ENCODE measurements at places on chromosomes 3 and 15.

- DNase-seq, result no peak
These were observed 263.4 kb upstream of the WNT5A start for GRCh38 chr3:55750525-55750924.

DNA sequence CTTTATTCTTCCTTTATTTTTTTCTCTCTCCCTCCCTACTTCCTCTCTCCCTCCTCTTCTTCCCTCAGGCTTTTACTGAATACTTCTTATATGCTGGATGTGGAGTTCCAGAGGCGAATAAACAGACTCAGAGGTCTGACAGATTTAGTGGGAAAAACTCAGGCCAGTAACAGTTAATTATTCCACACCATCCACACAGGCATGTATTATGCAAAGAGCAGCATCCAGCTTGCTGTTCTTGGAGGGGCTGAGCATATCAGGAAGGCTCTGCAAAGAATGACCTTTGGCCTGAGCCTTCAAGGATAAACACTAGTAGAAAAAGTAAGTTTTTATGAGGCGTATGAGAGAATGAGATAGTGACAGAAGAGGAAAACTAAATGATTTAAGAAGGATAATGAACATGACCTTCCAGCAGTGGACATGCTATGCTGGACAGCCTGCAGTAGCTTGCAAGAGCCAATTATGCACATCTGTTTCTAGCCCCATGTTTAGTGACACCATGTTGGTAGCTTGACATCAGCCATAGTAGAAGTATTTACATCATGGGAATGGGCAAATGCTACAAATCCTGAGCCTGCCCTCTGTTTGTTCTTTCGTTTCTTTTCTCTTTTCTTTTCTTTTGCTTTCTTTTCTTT, 387.4 kb downstream of the EPHB1 start:
- DNase-seq, result no peak

GRCh38 chr3:155712008-155712407, 32.9 kb downstream of the PLCH1 start:
- DNase-seq, result no peak

DNA sequence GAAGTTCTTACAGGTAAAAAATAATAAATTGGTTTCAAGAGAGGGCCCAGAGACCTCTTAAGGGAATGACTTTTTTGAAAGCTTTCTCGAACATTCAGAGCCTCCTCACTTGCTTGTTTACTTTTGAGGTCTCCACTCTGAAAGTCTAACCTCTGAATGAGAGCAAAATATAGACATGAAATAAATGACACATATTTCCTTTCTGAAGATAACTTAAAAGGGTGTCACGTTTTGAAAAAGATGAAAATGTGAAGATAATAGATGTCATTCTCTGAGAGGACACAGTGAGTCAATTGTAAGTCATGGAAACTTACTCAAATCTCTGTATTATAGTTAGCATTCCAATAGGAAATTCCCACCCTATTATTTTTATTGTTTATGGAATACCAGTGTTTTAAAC, 44.6 kb downstream of the HACD2 start:
- no peak for DNase-seq

GRCh38 chr15:92521624-92522008, 127.9 kb downstream of the ST8SIA2 start:
- no peak for DNase-seq

DNA sequence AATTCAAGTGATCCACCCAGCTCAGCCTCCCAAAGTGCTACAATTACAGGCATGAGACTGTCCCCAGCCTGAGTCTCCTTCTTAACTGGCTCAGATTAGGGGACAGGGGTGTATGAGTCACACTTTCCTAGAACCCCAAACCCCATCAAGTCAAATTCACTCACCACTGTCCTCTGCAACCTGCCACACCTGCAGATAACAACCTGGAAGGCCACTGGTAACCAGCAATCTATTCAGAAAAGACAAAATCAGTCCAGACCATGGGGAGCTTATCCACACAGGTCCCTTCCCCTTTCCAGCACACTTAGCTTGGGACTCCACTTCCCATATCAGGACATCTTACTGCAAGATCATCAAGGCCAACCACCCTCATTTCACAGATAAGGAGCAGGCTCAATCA, 6.4 kb downstream of the WDR73 start:
- DNase-seq, result no peak

GRCh38 chr15:67178569-67179210, 75.8 kb downstream of the AAGAB start:
- DNase-seq, result no peak

DNA sequence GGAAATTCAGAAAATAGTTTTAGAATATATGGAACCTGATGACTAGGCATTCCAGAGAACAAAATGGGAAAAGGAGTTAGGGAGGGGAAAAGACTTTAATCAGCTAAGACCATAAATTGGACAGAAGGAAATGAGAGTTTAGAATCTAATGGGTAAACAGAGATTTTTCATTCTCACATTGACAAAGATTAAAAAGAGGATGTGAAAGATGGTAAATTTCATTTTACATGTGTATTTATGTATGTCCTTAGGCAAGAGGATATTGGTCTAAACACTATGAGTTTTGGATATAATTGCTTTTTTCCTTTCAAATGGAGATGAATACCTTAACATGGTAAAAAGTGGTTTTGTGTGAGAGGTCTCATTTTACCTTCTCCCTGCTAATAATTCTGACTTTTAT, 1021.9 kb downstream of the NSUN3 start:
- no peak for DNase-seq

GRCh38 chr3:9770276-9770812, 597 bp upstream of the CAMK1 start:
- DNase-seq, result no peak

- DNase-seq, result no peak
These were observed 243.1 kb upstream of the GOLGA6L4 start for GRCh38 chr15:83992324-83993031.
